ENCODE measurements at places on chromosomes 16 and 17.

DNA sequence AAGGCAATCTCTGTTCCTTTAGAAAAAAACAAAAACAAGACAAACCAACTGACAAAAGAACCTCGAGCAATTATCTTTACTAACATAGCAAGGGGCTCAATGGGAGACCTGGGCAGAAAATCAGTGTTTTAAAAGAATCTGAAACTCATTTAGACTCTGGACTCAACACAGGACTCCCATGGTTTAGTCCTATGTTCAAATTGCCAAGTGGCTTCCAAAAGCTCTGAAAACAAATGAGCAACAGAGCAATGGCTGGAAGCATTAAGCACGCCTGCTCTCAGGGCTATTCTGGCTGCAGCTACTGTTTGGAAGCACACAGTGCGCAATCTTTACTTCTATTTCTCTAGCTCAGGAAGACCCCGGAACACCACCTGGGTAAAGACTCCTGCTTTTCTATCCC is 162.0 kb downstream of the AATF start:
- DNase-seq, result no peak

GRCh38 chr16:49542946-49543630 is 169.5 kb downstream of the C16orf78 start:
- DNase-seq, result no peak

- peak; percentile 58 for DNase-seq
Measured at GRCh38 chr17:76697702-76698465, 12.9 kb downstream of the MXRA7 start.

DNA sequence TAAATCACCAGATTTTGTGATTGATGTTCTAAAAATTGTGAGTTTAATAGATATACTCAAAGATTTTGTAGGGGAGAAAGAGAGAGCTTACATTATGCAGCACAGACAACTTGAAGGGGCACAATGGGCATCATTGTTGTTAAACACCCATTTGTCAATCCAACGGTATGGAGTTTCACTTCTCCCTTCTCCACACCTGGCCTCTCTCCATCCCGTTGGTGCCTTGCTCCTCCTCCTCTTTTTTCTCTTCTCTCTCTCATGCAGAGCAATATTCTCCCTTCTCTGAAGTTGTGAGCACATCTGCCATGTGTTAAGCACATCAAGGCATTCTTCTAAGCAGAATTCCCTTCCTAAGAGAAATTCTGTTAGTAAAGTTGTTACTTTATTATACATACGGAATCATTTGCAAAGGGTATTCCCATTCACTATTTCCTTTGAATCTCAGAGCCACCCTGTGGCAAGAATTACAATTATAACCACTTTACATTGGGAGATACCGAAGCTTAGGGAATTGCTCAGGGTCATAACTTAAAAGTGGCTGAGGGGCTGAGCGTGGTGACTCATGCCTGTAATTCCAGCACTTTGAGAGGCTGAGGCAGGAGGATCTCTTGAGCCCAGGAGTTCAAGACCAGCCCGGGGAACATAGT is 40.5 kb upstream of the SKAP1 start:
- peak; percentile 20 for DNase-seq

- DNase-seq, result peak; percentile 83
Measured at GRCh38 chr17:61000911-61001310, 323.3 kb downstream of the BCAS3 start.

- DNase-seq, result no peak
Measured at GRCh38 chr16:1444730-1445517, 568 bp upstream of the CCDC154 start.

DNA sequence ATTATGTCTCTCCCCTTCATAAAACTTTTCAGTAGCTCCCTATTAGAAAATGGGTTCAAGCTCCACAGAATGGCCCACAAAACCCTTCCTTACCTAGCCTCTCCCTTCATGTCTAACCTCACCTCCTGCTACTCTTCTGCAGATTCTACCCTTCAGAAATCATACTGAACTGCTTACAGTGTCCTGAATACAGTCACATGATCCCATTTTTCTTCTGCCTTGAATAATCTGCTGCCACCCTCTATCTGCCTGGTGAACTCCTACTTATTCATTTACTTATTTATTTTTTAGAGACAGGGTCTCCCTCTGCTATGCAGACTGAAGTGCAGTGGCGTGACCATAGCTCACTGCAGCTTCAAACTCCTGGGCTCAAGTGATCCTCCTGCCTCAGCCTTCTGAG is 15.0 kb downstream of the LASP1NB start:
- no peak for DNase-seq

GRCh38 chr17:2025622-2026309 is 632 bp upstream of the RTN4RL1 start:
- no peak for DNase-seq
